PC-3 (cell line): ENCODE measurements at places on chromosomes 4 and X. TPM values are rescaled to one million over a fixed set of nuclear protein-coding genes. Genes with fewer than 3 reads are reported as not detected.

GAGE12E gene
- total RNA-seq, result not detected in 2 replicates

LNX1 gene
- 2.8 and 3.0 TPM in 2 replicates for total RNA-seq

FAM156B gene
- 35.1 and 45.5 TPM in 2 replicates for total RNA-seq

ESX1 gene
- not detected in 2 replicates for total RNA-seq

UBL4A gene
- total RNA-seq, result 92.3 and 101 TPM in 2 replicates

XG gene
- total RNA-seq, result not detected in 2 replicates

MFAP3L gene
- 0.40 and 0.47 TPM in 2 replicates for total RNA-seq

GRCh38 chrX:51257490-51257889, 75.1 kb upstream of the NUDT10 start:
- DNase-seq, result no peak

DNA sequence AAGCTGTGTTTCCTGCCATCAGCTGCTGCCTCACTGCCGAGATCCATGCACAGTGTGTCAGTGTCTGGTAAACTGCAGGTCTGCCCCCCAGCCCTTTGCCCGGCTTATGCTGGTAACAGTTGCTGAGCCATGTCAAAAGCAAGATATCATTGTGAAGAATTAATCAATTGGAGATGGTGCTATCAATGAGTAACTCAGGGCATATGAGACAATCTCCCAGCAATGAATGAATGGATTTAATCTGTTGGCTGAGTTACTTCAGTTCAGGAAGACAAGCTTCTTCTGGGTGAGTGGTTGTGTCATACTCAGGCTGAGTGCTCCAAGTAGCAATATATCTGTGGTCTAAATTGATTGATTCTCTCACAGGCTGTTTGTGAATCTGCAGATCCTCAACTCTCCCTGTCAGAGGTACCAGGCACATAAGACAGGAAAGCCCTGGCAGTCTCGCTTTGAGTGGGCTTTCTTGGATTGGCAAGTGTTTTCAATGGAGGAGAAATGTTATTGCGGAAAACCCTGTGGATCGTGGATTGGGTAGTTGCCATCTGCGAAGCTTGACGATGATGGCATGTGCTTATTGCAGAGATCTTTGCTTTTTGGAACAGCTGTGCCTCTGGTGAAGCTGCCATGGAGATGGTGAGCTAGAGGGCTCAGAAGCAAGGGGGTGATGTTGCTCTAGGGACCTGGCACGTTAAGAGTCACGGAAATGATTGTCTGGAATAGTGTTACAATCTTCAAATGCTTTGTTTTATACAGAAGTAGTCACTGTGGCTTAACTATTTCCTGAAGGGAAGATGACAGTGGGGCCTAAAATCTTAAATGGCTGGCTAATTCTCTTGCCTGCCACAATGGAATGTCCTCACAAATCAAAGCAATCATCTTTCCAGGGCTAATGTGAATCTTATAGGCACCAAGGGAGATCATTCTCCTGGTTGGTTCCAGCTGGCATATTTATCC, 147.6 kb upstream of the TBC1D9 start:
- DNase-seq, result no peak

FAT4 gene
- total RNA-seq, result 0.95 and 1.4 TPM in 2 replicates

GRCh38 chr4:37797374-37797773, 29.1 kb upstream of the PGM2 start:
- no peak for DNase-seq

- DNase-seq, result no peak
These were observed 6.1 kb downstream of the FAT1 start for GRCh38 chr4:186717556-186717955.

GRCh38 chrX:95040104-95040503, 1366.1 kb downstream of the FAM133A start:
- DNase-seq, result no peak

SHROOM4 gene
- total RNA-seq, result not detected in 2 replicates
